ENCODE measurements at places on chromosomes 4 and X. TPM values are rescaled to one million over a fixed set of nuclear protein-coding genes. Genes with fewer than 3 reads are reported as not detected.

NXF2 gene
- polyA plus RNA-seq = not detected

LANCL3 gene
- polyA plus RNA-seq = not detected

CCNB3 gene
- polyA plus RNA-seq = 0.04 TPM

GRCh38 chrX:21963731-21964405 is 23.4 kb downstream of the SMS start:
- peaks cover 15% of the 10 kb centered on the region for H3K36me3 ChIP-seq
- no peak overlapping the region for H3K4me3 ChIP-seq
- H3K4me1 ChIP-seq = no peaks in the 10 kb centered on the region

GRCh38 chrX:110210417-110211139 is 107.3 kb downstream of the AMMECR1 start:
- H3K4me3 ChIP-seq = no peak overlapping the region
- DNase-seq = no peak
- no peak overlapping the region for H3K27ac ChIP-seq
- no peaks in the 10 kb centered on the region for H3K27me3 ChIP-seq
- H3K36me3 ChIP-seq = peaks cover 2% of the 10 kb centered on the region

DNA sequence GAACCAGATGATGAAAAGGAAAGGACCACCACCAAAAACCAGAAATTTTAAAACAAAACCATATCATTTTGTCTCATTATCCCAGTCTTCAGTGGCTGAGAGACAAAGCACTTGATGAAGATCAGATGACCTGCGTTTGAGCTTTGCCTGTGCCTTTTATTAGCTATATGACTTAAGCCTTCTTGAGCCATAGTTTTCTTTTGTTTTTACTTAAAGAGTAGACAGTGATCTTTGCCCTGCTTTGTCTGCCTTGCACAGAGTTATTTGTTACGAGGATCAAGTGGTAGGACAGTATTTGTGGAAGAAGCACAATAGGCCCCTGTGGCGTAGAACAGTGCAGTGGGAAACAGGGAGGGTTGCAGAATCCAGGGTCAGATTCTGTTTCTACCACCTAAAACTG is 89.9 kb downstream of the SLC10A6 start:
- no peaks in the 10 kb centered on the region for H3K27me3 ChIP-seq
- H3K4me1 ChIP-seq = no peaks in the 10 kb centered on the region
- H3K4me3 ChIP-seq = no peak overlapping the region
- DNase-seq = no peak
- H3K27ac ChIP-seq = no peak overlapping the region
- no peaks in the 10 kb centered on the region for H3K36me3 ChIP-seq

DNA sequence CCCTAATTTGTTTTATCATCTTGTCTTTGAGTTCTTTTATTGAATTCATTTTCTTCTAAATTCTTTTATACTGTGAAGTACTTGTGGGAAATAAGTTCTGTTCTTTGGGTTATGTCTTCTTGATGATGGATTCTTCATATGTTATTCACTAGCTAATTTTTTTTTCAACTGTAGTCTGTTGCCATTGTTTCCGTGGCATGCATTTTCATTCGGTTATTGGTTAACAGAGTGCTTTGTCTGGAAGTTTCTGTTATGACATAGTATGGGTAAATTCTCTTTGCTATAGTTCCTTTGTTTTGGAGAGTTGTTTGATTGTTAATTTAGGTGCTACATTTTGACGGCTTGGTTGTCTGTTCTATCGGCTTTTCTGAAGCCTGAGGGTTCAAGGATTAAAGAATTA is 184.9 kb upstream of the AADAT start:
- no peaks in the 10 kb centered on the region for H3K27me3 ChIP-seq
- no peak overlapping the region for H3K27ac ChIP-seq
- H3K36me3 ChIP-seq = no peaks in the 10 kb centered on the region
- no peak for DNase-seq
- no peaks in the 10 kb centered on the region for H3K4me1 ChIP-seq
- H3K4me3 ChIP-seq = no peak overlapping the region

- no peak overlapping the region for H3K4me3 ChIP-seq
- H3K27me3 ChIP-seq = no peaks in the 10 kb centered on the region
- no peak overlapping the region for H3K27ac ChIP-seq
- no peaks in the 10 kb centered on the region for H3K36me3 ChIP-seq
Measured at GRCh38 chr4:128244379-128244778, 43.2 kb downstream of the PGRMC2 start.

DNA sequence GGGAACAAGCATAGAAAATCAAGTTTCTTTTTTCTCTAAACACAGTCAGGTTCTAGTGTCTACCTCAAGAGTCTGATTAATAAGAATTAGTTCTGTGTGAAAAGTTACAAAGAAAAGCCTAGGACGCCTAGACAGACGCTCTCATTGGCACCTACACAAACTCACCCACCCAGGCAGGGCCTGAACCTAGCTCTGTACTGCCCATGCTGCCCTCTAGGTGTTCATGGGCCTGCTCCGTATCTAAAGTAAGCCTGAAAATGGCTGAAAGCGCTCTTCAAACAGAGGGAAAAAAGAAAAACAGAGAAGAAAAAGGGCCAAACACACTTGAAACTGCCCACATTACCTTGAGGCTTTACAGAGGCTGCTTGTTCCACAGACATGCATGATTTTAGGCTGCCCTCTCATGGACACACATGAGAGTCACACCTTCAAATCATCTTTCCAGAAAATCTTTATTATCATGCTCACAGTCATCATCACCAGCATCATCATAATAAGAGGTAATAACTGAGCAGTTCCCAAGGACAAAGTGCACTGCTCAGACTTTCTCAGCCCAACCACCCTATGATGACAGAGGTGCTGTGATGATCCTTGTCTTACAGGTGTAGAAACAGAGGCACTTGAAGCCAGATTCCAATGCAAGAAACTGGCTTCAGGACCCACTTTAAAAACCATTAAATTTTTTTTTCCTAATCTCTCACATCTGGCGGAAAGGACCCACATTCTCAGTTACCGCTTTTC is 49.6 kb downstream of the MAP7D2 start:
- DNase-seq = peak; percentile 3
- no peak overlapping the region for H3K27ac ChIP-seq
- peaks cover 10% of the 10 kb centered on the region for H3K4me1 ChIP-seq
- H3K36me3 ChIP-seq = no peaks in the 10 kb centered on the region
- no peaks in the 10 kb centered on the region for H3K27me3 ChIP-seq

DNA sequence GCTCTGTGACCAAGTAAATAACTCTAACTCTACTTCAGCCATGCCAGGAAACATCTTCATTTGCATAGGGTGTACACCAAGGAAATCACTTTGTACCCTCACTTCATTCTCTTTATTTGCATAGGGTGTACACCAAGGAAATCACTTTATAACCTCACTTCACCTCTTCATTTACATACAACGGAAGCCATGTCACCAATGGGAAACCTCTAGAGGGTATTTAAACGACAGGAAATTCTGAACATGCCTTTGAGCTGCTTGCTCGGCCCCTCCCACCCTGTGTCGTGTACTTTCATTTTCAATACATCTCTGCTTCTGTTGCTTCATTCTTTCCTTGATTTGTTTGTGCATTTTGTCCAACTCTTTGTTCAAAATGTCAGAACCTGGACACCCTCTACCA is 848.1 kb upstream of the FRG1 start:
- H3K27me3 ChIP-seq = no peaks in the 10 kb centered on the region
- H3K4me1 ChIP-seq = no peaks in the 10 kb centered on the region
- H3K4me3 ChIP-seq = no peak overlapping the region
- no peak for DNase-seq
- H3K36me3 ChIP-seq = no peaks in the 10 kb centered on the region

- DNase-seq = no peak
- no peak overlapping the region for H3K27ac ChIP-seq
- H3K4me3 ChIP-seq = no peak overlapping the region
- peaks cover 16% of the 10 kb centered on the region for H3K4me1 ChIP-seq
Measured at GRCh38 chr4:14771504-14772175, 230.6 kb upstream of the CPEB2 start.

- DNase-seq = no peak
- no peaks in the 10 kb centered on the region for H3K36me3 ChIP-seq
- H3K4me1 ChIP-seq = peaks cover 10% of the 10 kb centered on the region
- H3K27ac ChIP-seq = no peak overlapping the region
Measured at GRCh38 chr4:37795581-37796195, 30.8 kb upstream of the PGM2 start.

DNA sequence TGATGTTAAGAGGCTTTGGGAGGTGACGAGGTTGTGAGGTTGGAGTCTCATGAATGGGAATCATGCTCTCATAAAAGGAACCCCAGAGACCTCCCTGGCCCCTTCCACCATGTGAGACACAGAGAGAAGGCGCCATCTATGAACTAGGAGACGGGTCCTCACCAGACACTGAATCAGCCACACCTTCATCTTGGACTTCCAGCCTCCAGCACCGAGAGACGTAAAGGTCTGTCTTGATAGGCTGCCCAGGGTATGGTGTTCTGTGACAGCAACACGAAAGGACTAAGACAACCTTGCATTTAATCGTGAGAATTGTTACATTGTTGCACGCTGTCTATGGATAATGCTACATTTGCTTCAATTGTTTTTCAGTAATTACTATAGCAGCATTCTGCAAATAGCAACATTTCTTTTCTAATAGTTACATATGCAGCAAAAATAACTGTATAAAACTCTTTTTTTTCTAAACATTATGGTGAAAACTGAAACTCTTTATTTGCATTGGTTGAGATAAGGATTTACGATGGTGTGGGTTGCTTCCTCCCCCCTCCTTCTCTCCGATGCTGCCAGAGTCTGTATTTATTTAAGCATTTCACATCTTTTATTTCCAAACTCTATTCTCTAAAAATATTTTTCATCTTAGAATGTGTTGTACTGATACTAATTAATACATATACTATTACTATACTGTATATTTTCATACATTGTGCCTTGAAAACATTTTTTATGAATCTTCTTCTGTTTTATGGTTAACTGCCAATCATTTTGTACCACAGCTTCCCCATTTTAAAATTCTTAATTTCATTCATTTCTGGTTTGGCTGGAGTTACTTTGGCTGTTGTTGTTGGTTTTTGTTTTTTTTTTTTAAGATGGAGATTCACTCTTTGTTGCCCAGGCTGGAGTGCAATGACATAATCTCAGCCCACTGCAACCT is 26.4 kb upstream of the AKAP17A start:
- H3K27ac ChIP-seq = no peak overlapping the region
- peak overlapping the region; percentile 12 for H3K4me3 ChIP-seq
- H3K36me3 ChIP-seq = no peaks in the 10 kb centered on the region
- no peak for DNase-seq
- no peaks in the 10 kb centered on the region for H3K27me3 ChIP-seq

DNA sequence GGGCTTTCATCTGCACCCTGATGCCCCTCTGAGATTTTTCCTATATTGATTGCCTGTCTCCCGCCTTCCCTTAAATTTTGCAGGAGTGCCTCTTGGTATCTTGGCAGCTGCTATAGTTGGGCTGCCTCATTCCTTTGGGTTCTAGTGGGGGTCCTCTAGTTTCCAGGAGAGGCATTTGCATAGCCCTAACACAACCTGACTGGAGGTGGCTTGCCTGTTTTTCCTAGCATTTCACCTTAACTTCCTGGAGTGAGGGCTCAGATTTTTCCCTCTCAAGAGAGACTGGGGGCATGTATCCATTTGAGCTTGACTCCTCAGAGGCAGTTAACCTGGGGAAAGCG is 46.0 kb downstream of the UGT2A3 start:
- no peak overlapping the region for H3K27ac ChIP-seq
- H3K4me3 ChIP-seq = no peak overlapping the region
- DNase-seq = no peak
- H3K27me3 ChIP-seq = no peaks in the 10 kb centered on the region

- no peak overlapping the region for H3K4me3 ChIP-seq
- no peaks in the 10 kb centered on the region for H3K36me3 ChIP-seq
- no peak overlapping the region for H3K27ac ChIP-seq
- DNase-seq = peak; percentile 16
Measured at GRCh38 chrX:41095908-41096307, 10.7 kb downstream of the USP9X start.

DNA sequence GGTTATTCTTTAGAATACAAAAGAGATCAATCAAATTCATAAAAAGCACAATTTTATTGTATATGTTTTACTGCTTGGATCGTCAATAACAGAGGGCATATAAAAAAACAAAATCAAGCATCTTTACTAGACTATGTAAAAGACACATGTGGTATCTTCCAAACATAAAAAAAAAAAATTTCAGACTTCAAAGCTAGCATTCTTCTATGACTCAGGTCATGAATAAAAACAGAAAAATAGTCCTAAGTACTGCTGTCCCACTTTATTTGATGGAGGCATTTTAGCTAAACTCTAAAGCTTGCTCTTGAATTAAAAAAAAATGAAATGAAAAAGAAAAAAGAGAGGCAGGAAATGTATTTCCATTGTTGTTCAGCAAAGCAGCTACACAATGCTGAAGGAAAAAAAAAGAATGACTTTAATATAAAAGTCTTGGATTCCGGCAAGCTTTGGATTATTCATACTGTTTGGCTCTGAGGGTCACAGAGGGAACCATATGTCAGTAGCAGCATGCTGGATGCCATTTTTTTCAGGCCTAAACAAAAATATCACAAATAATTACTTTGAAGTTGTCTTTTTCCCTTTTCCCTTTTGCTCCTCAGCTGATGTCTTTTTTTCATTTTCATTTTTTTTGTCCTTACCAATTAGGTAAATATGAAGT is 249.1 kb upstream of the DIAPH2 start:
- H3K4me3 ChIP-seq = no peak overlapping the region
- no peaks in the 10 kb centered on the region for H3K4me1 ChIP-seq
- H3K27me3 ChIP-seq = no peaks in the 10 kb centered on the region
- no peak overlapping the region for H3K27ac ChIP-seq
- no peaks in the 10 kb centered on the region for H3K36me3 ChIP-seq
- no peak for DNase-seq

- no peaks in the 10 kb centered on the region for H3K27me3 ChIP-seq
- no peaks in the 10 kb centered on the region for H3K4me1 ChIP-seq
Measured at GRCh38 chr4:52822972-52823701, 39.0 kb upstream of the RASL11B start.

GRCh38 chr4:105963461-105964400 is 68.5 kb downstream of the NPNT start:
- no peaks in the 10 kb centered on the region for H3K36me3 ChIP-seq
- no peaks in the 10 kb centered on the region for H3K4me1 ChIP-seq
- H3K4me3 ChIP-seq = no peak overlapping the region
- no peak overlapping the region for H3K27ac ChIP-seq
- no peak for DNase-seq

DNA sequence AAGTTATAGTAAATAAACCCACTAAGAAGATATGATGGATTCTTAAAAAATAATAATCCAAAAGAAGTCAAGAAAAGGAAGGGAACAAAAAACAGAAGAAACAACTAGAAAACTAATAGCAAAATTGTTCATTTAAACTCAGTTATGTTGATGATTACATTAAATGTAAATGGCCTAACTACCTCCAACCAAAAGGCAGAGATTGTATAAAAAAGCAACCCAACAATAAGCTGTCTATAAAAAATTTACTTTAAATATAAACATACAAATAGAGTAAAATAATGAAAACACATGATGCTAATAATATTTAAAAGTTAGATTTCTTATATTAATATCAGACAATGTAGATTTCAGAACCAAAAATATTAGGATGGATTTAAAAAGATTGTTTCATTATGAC is 340.6 kb downstream of the CAMK2D start:
- DNase-seq = no peak
- no peak overlapping the region for H3K4me3 ChIP-seq
- H3K27me3 ChIP-seq = no peaks in the 10 kb centered on the region
- no peaks in the 10 kb centered on the region for H3K36me3 ChIP-seq
- no peaks in the 10 kb centered on the region for H3K4me1 ChIP-seq

Measured in CD14-positive monocyte (primary cell).